Type B pancreatic cell (in vitro differentiated cells): ENCODE measurements at places on chromosomes 12 and 14. TPM values are rescaled to one million over a fixed set of nuclear protein-coding genes. Genes with fewer than 3 reads are reported as not detected.

The TAS2R50 gene
- 0.86 and 1.8 TPM in 2 replicates for total RNA-seq

The RERG gene
- total RNA-seq = 24.2 and 32.3 TPM in 2 replicates

The CLECL1 gene
- total RNA-seq = not detected in 2 replicates

The KLHL33 gene
- not detected in 2 replicates for total RNA-seq

The FAM181A gene
- 1.2 TPM in 1 of 2 replicates, not detected in the other for total RNA-seq

The SPIC gene
- not detected in 2 replicates for total RNA-seq

The PLA2G1B gene
- not detected in 2 replicates for total RNA-seq

- DNase-seq = no peak
Observed at GRCh38 chr14:71395636-71396035, 488.4 kb downstream of the PCNX1 start.

GRCh38 chr12:96343347-96343954 is 56.8 kb downstream of the CDK17 start:
- DNase-seq = no peak

DNA sequence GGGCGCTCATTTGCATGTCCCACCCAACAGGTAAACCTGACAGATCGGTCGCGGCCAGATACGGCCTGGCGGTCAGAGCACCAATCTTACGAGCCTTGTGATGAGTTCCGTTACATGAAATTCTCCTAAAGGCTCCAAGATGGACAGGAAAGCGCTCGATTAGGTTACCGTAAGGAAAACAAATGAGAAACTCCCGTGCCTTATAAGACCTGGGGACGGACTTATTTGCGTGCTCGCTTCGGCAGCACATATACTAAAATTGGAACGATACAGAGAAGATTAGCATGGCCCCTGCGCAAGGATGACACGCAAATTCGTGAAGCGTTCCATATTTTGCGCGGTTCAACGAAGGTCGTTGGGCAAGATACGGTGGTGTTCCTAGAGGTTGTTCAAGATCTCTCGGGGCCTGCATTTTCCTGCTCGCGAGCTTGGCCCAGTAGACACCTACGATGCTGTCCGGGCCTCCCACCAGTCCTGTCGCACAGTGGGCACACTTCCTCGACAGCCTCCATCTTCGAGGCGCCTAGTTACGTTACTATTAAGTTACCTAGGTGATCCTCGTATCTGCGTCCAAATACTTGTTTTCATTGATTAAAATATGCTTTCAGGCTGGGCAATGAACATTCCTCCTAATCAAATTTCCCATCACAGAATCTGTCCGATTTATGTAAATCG is at the start of gene RNU6-7:
Gene RNU6-7, plus strand, starts transcription at position 230 of the 675 bp plus-strand sequence.
- no peak for DNase-seq

DNA sequence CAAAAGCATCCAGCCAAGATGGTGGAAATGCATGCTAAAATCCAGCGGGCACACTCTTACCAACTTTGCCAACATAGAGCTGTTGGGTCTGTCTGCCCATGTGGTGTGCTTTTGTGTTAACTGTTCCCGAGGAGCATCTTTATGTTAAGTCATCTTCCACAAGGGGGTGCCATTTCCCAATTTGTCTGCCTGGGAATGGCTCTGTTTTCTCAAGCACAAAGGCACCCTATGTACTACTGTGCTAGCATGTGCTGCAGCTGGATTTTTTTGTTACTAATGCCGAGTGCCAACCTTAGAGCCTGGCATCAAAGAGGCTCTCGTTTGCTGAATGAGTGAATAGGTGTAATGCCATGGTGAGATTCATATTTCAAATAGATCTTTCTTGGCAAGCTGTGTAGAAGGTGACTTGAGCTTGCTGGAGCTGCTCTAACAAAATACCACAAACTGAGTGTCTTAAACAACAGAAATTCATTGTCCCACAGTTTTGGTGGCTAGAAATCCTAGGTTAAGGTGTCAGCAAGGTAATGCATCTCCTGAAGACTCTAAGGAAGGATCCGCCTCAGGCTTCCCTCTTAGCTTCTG is 74.3 kb downstream of the TRHDE start:
- DNase-seq = no peak

DNA sequence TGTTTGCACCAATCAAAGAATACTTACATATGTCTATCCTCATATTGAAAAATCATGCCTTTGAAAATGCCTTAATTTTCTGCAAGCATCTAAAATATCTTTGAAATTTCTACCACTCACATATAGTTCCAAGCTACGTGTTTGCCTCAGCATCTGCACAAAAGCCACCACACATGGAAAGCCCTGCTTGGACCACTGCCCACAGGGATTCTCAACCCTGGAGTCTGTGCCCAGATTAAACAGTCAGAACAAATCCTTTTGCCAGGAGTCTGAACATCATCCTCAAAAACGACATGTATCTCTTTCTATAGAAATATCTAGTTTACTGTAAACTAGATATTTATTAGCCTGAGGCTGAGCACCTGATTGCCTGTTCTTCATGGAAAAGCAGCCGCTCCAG is 32.6 kb downstream of the ARMH4 start:
- DNase-seq = no peak

DNA sequence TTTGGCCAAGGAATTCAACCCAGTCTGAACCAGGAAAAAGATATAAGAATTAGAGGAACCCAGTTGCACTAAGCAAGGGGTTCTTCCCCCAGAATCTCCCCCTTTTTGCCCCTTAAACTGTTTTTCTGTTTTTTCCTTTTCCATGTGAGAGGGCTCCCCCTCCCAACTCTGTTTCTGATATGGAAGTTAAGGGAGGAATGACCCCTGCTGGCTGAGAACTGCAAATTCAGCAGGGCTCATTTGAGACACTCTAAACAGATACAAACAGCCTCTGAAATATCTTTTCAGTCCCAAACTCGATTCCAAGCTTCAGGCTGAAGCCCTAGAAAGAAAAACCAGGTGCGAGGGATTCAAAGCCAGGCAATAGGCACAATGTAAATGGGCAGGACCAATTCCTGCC is 132.7 kb downstream of the SLC41A2 start:
- no peak for DNase-seq

DNA sequence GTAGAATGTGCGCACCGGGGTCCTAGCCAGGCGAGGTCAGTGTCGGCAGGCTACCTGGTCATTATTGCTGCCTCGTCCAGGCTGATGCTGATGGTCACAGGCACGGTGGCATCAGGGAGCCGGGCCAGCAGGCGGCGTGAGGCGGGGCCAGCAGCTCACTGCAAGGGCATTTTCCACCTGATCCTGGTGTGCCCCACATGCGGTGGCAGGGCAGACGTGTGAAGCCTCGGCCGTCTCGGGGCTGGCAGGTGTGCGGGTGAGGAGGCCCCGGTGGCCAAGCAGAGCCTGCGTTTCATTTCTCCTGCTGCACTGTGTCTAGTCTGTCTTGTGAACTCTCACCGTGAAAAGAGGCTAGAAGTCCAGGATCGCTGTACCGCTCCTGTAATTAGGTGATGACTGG is 12.0 kb upstream of the AMN start:
- DNase-seq = no peak

DNA sequence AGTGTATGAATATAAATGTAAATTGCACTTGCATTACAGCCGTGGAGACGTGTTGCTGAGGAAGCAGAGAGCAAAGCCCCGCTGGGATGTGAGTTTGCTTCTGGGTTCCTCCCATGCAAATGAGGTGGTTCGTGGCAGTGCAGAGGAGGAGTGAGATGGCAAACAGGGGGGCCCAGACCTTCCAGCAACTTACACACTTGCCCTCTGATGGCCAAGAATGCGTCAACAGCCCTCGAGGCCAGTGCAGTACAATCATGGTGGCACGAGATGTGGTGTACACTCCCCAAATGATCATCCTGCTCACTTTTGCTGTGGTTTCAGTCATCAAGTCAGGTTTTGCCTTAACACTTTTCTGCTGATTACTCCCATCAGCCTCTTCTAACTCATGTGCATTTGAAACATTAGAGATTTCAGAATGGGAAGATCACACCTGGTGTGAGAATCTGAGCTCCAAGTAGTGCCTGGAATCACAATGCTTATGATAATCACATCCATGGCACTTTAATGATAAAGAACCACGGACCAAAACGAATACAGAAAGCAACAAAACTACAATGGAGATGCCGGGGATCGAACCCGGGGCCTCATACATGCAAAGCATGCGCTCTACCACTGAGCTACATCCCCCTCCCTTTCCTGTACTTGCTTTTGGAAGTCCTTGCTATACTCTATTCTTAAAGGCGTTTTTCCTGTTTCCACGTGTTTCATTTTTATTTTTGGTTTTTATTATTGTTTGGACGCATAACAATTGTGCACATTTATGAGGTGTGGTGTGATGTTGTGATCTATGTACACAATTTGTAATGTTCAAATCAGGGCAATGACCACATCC is 7.0 kb upstream of the UBC start:
- no peak for DNase-seq

GRCh38 chr14:64956697-64957406 is 14.3 kb upstream of the GPX2 start:
- no peak for DNase-seq

- no peak for DNase-seq
Observed at GRCh38 chr14:101821528-101821927, 60.0 kb downstream of the PPP2R5C start.

DNA sequence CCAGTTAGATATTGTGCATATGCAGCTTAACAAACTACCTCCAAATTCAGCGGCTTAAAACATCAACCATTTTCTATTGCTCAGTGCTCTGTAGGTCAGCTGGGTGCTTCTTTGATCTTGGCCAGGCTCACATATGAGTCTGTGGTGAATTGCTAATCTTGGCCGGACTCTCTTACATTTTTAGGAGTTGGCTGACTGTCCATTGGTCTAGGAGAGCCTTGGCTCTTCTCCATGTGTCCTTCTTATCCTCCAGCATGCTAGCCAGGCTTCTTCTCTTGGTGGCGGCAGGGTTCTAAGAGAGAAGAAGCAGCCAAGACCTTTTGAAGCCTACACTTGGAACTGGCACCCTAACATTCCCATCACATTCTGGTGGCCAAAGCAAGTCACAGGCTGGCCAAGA is 174.3 kb upstream of the PWP1 start:
- DNase-seq = peak; percentile 18

- no peak for DNase-seq
Observed at GRCh38 chr14:73607241-73607640, 5.1 kb upstream of the ACOT6 start.

- no peak for DNase-seq
Observed at GRCh38 chr12:98151105-98151590, 364.2 kb upstream of the TMPO start.

- DNase-seq = no peak
Observed at GRCh38 chr12:102234599-102234998, 37.0 kb upstream of the PMCH start.

GRCh38 chr12:79925492-79925891 is 9.4 kb downstream of the PPP1R12A start:
- DNase-seq = no peak

DNA sequence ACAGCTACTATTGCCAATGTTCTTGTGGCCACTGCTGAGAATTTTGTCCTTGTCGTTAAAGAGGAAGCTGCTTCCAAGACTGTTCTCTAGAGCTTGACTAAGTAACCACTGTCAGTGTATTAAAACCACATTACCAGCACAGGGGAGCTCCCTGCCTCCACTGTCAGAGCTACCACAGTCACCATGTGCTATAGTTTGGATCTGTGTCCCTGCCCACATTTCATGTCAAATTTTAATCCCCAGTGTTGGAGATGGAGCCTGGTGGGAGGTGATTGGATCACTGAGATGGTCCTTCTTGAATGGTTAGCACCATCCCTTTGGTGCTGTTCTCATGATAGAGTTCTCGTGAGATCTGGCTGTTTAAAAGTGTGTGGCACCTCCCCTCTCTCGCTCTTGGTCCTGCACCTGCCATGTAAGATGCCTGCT is 23.2 kb upstream of the RAP1B start:
- no peak for DNase-seq

DNA sequence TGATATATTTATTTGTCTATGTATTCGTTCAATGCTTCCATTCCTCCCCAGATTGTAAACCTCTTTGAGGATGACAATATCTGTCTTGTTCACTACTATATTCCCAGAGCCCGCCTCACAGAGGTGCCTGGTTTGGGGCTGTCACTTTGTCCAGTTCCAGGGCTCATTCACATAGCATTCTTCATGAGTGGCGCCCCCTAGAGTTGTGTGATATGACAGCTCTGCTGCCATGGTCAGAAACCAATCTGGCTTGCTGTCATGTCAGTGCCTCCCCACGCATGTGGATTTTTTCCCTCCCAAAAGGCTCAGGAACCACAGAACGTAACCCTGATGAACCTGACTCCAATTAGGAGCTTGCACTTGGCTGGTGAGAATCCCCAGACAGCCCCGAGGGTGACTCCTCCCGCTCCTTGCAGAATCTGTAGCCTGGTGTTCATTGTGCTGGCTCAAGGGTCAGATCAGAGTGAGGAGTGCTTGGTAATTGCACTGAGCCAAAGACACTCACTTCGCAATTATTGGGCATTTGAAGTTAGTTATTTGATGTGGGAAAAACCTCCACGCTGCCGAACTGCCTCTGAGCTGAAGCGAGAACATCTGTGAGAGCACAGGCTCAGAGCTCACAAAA is 145.5 kb downstream of the PTPN11 start:
- DNase-seq = no peak

- no peak for DNase-seq
Observed at GRCh38 chr12:71269281-71269598, 111.4 kb upstream of the TSPAN8 start.

- no peak for DNase-seq
Observed at GRCh38 chr14:22509036-22509709, 79.9 kb downstream of the DAD1 start.

DNA sequence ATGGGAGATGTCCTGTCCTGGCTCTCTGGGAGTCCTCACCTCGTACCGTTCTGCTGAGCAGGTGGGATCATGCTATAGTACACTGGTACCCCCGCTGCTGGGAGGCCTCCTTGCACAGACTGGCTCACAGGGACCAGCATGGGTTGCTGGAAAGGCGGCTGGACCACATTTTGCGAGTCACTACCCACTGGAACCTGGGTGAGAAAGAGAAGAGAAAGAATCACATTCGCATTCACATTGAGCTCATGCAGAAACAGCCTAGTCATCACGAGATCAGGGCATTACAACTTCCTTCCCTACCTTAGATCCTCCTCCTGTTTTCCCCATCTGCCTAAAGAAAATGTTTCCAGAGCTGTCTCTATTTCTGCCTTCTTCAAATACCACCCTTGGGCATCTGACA is 17.3 kb upstream of the STAC3 start:
- DNase-seq = no peak

DNA sequence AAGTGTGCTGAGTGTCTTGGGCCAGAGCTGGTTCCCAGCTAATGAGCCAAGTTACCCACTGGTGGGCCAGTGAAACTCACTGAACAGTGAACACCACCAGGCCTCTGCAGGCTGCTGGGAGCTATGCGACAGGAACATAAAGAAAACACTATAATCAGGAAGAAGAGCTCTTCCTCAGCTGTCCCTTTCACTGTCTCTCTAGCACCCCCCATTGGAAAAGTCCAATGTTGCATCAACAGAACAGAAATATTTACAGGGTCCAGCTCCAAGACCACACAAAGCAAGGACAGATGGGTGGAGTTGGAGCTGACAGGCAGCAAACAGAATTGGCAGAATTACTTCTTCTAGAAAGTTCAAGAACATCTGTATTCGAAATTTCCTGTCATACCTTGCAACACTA is 903.6 kb upstream of the TMEM132C start:
- DNase-seq = no peak
